ENCODE measurements at places on chromosomes 12 and 14.

GRCh38 chr12:25423355-25424050, 129.6 kb downstream of the LMNTD1 start:
- no peak for DNase-seq

- DNase-seq = no peak
Observed at GRCh38 chr12:12915656-12916055, 24.3 kb downstream of the GPRC5A start.

GRCh38 chr14:67510121-67510520, 21.6 kb upstream of the TMEM229B start:
- DNase-seq = peak; percentile 61

- DNase-seq = no peak
Observed at GRCh38 chr14:79820866-79821535, 390.3 kb downstream of the DIO2 start.

DNA sequence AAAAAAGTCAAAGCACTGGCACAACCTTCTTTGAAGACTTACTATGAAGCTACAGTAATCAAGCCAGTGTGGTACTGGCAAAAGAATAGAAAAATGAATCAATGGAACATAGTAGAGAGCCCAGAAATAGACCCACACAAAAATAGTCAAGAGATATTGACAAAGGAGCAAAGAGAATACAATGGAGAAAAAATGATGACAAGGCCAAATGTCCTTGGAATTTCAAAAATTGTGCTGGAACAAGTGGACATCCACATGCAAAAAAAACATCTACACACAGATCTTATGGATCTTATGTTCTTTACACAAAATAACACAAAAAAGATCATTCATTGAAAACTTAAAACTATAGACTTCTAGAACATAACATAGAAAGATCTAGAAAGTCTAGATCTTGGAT, 1379.7 kb upstream of the SEL1L start:
- DNase-seq = no peak

- peak; percentile 31 for DNase-seq
Observed at GRCh38 chr12:110355073-110355472, 48.4 kb downstream of the ANAPC7 start.

- DNase-seq = no peak
Observed at GRCh38 chr14:81176241-81176640, 44.5 kb downstream of the GTF2A1 start.

GRCh38 chr14:103434868-103435442, 49.7 kb downstream of the MARK3 start:
- DNase-seq = no peak

DNA sequence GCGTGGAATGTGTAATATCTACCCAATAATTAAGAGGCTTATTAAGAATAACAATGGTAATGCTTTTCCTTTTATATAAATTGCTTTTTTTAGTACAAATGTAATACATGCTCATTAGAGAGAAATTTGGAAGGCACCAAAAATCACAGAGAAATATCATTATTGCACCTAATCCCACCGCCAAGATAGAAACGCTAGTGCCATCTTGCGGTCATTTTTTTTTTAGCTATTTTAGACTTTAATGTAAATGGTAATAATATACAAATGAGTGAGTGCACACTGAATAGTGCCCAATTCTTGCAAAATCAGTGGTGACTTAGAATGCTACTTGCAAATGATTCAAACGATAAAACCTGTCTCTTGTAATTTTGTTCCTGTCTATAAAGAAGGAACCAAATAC, 576.8 kb upstream of the TMEM132C start:
- no peak for DNase-seq

- peak; percentile 77 for DNase-seq
Observed at GRCh38 chr12:46946137-46946536, 120.3 kb upstream of the SLC38A4 start.

- no peak for DNase-seq
Observed at GRCh38 chr14:35998303-35998702, 172.2 kb downstream of the BRMS1L start.

DNA sequence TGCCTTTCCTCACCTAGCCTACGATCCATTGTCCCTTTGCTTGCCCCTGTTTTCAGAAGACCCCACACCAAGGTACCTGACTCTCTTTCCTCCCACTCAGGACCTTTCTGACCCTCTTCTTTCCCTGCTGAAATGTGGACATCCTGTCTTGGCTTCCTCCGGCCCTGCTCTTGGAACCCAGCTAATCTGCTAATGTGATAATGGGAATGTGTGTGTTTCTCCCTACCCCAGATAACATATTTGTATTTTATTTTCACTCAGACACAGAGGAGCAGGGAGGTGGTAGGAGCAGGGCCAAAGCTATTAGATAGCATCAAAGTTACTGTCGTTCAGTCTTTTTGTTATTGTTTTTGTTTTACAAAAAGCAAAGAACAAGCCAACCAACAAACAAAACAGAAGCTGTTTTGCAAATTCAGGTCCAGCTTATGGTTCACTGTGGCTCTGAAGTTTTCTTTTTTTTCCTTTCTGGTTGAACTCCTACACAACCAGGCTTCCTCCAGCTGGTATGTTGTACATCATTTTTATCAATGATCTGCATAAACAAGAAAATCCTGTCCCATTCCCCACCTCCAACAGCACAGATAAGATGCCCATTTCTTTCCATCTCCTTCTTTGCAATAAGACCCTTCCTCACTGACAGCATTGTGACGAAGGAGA, 137.3 kb downstream of the C12orf75 start:
- DNase-seq = no peak

DNA sequence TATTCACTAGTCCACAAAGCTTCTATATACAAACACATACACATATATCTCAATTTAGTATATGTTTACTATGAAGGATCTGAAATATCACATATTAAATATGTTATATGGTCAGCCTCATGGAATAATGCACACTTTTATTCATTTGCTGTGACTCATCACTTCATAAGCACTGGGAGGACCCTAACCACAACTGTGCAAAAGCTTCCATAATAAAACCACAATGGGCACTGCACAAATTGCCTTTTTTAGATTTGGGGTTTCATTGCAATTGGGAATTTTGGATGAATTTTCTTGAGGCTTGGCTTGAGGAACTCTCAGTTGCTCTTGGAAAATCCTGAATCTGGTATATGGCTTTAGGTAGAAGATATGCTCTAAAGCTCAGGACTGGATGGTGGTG, 399.4 kb downstream of the C12orf75 start:
- DNase-seq = no peak

DNA sequence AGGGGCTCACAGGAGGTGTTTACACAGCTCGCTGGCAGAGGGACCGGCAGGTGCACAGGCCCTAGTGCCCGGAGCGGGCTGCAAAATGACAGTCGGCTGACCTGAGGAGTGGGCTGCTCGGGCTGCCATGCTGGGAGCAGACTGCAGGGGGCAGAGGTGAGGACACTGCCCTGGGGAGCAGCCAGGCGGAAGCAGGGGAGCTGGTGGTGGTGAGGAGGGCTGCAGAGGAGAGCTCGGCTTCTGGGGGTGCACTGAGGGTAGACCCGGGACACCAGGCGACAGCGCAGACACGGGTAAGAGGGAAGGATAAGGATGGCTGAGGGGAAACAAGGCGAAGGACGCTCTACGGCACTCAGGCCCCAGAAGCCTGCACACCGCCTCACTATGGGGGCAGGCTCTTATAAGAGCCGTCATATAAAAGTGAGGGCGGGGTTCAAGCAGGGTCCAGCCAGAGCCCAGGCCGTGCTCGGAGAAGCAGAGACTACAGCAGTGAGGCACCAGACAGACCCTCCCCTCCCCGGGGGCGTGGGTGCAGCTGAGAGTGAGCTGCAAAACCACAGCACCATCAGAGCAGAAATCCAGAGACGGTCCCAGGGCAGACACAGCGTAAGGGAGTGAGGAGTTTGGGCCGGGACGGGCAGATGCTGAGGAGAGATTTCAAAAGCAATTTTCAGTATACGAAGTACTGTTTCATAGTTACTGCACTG, 62.5 kb downstream of the CCDC88C start:
- DNase-seq = no peak

DNA sequence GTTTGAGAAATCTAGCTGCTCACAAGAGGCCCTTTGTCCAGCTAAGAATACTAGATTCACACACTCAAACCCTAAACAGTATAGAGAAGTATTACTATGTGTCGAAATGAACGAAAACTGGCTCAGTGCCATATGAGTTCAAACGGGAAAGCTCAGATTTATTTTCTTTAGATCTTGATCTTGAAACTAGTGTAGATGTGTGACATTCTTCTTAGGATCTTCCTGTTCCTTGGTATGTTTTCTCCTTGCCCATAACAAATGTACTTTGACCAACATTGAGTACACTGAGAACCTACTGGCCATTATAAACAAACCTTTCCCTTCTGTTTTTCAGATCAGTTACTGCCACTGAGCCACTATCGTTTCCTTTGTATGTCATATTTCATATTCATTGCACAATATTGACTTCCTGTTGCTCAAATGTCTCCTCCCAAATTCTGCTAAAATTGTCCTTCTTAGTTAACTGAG, 21.3 kb downstream of the MYBPC1 start:
- DNase-seq = no peak

DNA sequence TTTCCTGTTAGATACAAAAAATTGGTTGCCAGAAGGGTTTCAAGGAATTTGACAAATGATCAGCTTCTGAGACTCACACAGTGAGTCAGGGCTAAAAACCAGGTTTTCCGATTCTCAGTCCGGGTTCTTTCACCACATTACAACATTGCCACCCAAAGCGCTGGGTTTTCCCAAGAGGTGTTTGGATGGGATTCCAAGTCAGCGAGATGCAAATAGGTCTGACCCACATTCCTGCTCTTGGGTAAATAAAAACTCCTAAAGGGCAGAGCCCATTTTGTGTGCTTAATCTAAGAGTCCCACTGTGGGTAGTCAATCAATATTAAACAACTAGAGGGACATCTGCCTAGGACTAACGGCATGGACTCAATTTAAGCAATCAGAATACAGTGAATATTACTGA, 5.4 kb upstream of the RIC8B start:
- peak; percentile 66 for DNase-seq

GRCh38 chr12:102197789-102198188, at the start of gene PMCH:
PMCH (minus strand) TSS chr12:102197833; CDS start chr12:102197770, 63 bp downstream.
- peak; percentile 30 for DNase-seq

GRCh38 chr14:50232276-50232642, 881 bp upstream of the SOS2 start:
- DNase-seq = no peak

GRCh38 chr12:118334939-118335567, 37.7 kb downstream of the TAOK3 start:
- DNase-seq = no peak

DNA sequence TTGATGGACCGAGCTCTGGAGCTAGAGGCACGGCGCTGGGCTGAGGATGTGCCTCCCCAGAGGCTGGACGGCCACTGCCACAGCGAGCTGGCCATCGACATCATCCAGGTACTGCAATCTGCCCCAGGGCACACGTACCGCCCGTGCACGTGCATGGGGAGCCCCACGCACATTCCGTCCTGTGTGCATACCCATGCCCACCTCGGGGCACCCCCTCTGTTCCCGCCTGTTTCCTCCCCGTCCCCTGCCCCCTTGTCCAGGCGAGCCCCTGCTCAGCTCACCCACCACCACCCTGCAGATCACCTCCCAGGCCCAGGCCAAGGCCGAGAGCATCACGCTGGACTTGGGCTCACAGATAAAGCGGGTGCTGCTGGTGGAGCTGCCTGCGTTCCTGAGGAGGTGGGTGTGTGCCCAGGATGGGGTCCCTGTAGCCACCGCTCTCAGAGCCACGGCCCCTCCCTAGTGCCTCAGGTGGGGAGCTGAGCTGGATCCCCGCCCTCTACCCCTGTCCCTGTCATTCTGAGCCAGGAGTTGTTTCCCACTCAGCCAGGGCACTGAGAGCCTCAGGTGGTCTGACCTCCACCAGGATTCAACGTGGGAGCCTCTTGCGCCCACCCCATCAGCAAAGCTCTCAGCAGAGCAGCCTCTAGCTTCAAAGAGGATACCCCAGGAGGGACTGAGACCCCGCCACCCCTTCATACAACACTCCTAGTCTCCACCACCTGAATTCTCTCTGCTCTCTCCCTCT, 6.9 kb downstream of the TNFAIP2 start:
- no peak for DNase-seq

All from EL (cell line).